GM12864 (cell line): ENCODE measurements at places on chromosomes 6 and 20.

DNA sequence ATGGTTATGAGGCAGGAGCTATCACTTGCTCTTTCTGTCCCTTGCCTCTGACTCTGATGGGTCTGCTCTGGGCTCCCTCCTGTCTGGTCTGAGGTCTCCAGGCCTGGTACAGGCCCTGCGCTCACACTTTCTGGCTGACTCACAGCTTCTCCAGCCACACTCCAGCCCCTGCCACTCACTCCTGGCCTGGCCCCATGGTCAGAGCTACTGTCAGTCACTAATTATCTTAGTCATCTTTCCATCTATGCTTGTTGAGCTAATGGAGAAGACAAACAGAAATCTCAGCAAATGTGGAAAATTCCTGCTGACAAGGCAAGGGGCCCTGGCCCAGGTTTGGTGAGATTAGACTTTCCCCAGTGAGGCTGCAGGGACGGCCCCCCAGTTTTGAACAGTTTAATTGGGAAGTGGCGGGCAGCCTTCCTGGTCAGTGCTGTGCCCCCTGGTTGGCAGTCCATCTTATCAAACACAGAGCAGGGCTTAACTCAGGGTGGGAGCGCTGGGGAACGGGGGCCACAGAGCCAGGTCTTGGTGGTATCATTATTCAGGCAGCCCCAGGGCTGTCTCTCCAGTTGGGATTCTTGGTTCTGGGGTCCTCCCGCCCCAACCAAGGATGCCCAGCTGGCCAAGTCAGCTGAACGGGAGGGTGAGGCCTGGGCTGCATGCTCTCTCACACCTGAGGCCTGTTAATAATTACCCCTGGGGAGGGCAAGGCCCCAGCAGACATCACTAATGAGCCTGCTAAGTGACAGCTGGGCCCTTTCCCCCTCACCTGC is 63.4 kb downstream of the VEGFA start:
- no peak for DNase-seq

DNA sequence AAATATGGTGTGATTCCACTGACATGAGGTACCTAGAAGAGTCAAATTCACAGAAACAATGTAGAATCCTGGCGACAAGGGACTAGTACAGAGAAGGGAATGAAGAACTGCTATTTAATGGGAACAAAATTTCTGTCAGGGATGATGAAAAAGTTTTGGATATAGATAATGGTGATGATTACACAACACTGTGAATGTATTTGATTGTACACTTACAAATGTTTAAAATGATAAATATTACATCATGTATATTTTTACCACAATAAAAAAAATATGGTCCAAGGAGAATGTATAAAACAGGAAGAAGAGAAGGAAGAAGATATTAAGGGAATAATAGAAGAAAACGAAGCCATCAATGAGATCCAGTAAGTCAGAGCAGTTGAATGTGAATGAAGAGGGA is 8.4 kb upstream of the E2F3 start:
- DNase-seq = no peak

DNA sequence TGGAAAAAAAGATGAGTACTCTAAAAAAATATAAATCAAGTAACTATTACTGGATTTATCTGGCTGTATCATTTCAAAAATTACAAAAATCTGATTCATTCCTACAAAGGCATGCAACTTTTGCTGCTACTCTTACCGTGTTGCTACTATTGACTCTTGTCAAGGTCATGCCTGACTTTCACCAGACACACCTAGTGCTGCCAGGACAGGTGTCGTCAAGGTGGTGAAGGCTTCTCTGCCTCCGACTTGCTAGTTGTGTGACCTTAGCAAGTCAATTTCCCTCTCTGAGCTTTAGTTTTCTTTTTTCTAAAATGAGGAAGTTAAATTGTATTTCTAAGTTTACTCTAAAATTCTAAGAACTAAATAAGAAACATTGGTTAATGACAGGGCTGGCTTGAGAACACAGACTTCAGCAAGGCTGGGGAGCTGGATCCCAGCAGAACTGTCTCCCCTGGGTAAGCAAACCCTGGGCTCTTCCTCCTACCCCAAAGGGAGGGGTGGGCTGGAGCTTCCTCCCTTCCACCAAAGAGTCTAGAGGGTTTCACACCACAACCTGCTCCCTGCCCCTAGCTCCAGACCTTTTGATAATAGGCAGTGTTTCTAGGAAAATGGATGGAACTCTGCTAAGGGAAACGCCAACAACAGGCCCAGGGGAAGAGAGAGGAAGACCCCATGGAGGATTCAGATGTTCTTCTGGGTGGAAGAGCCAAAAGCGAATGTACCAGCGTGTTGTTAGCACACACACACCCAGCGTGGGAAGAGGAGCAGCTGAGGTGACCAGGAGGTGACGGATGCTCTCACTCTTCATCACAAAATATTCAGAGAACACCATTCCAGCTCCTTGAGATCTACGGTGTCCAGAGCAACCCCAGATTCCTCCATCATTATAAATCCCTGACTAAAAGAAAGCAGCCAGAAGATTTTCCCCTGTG is 47.9 kb upstream of the CITED2 start:
- DNase-seq = no peak

GRCh38 chr6:29628419-29629281 is 4.3 kb downstream of the GABBR1 start:
- no peak for DNase-seq

DNA sequence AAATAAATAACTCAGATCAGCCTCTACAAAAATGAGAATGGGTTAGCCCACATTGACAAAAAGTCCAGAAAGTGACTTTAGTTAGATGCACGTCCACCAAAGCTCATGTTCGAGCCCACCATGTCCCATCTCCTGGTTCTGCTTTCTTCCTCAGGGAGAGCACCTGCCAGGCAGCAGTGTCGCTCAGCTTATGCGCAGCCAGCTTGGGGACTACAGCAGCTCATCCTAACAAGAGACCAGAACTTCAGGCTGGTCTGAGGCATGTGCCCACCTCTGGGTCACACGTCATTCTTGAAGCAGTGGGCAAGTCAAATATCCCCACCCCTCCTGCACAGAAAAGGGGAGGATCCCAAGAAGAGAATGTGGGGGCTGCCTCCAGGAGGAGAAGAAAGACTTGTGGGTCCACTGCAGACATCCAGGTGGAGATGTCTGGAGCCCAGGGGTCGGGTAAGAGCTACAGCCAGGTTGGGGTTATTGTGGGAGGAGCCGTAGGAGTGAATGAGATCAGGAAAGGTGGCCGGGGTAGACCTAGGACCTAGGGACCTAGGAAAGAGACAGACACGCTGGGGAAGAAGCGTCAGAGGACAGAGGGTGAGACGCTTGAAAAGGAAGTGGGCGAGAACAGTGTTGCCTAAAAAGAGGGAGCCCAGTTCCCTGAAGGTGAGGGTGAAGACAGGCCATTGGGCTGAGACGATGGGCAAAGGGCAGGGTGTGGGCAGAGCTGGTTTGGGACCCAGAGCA is 52.5 kb downstream of the SSR1 start:
- no peak for DNase-seq

GRCh38 chr6:163984124-163984936 is 569.8 kb downstream of the QKI start:
- DNase-seq = no peak

DNA sequence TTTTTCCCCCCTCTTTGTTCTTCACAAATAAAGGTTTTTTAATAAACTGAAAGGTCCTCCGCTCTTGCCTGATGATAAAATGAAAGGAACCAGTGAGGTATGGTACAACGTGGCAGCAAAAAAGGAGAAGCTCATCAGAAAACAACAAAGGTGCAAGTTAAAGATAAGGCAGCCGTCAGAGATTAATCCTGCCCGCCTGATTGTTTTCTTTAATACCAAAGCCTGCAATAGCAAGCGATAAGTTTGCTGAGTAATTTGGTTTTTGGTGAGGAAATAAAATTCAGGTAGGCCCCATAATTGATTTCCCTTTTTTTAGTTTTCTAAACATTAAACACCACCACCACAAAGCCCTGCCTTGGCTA is 177.9 kb downstream of the MBOAT1 start:
- no peak for DNase-seq

GRCh38 chr20:64162239-64162910 is 1.9 kb upstream of the MYT1 start:
- no peak for DNase-seq

DNA sequence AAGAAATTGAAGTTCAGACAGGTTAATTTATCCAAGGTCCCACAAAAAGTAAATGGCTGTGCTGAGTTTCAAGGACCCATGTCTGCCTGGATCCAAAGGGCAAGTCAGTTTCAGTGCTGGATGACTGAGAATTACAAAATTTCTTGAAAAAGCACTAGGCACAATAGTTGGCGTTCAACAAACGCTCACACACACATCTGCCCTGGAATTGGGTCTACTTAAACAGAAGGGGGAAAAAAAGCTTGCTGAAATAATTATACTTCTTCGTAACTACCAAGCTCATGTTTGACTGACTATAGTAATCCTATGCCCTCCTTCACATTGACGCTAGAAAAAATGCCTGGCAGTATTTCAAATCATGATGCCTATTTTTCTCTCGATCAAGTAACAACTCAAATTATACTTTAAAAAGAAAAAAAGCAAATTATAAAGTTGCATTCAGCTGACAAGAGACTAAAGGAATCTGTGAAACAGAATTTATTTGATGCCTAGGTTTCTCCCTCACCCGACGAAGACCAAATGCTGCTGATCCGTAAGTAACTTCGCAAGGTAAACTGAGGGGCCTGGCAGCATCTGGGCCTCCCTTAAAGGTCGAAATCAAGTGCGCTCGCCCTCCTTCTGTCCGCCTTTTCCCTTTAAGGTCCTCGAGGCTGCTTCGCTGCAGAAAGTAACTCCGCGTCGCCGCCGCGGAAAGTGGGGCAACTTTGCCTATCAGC is 650 bp upstream of the CD2AP start:
- no peak for DNase-seq

GRCh38 chr20:48748556-48748955 is 79.2 kb downstream of the PREX1 start:
- no peak for DNase-seq

DNA sequence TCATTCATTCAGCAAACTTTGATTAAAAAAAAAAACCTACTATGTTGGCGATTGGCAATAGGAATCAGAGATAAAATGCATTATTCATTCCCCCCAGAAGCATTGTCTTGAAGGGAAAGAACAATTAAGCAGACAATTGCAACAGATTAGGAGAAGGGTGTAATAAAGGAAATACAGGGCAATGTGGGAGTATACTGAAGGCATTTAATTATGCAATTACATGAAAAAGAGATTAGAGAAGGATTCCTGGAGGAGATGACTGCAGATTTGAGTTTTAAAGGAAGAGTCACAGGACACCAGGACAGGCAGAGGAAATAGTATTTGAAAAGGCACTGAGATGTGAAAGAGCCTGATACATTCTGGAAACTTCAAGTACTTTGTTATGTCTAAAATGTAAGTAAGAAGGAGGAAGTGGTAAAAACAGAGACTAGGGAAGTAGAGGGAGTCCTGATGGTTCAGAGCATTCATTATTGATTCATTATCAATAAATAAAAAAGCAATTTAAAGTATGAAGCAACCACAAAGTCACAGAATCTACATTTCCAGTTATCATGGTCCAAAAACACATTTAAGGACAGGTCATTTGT is 43.7 kb downstream of the THEMIS start:
- no peak for DNase-seq

GRCh38 chr6:168695701-168696100 is 254.7 kb downstream of the SMOC2 start:
- no peak for DNase-seq

DNA sequence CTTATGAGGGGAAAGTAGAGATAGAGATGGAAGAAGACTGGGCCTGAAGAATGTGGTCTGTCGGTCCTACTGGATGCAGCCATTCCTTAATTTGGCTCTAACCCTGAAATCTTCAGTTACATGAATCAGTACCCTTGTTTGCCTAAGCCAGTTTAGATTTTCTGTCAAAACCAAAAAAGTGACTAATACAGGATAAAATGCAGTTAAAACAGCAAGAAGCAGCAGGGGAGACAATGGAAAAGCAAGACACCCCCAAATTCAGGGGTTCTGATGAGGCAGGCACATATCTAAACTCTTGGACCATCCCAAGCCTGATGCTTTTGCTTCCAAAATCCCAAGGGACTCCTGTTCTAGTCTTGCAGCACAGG is 17.4 kb upstream of the UBE2V1 start:
- no peak for DNase-seq
